ENCODE measurements at places on chromosomes 5 and 9.

DNA sequence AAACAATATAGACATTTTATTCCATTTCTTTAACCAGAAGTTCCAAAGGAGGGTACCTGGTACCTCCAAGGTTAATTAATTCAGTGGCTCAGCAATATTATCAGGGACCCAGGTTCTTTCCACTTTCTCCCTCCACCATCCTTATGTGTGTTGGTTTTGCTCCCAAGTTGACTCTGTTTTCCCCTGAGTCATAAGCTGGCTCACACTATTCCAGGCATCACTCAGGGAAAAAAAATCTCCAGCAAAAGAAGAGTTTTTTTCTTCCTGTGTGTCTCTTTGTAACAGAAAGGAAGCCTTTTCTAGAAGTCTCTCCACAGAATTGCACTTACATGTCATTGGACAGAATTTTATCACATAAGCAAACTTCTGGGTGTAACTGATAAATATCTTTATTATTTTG is 31.2 kb upstream of the GALNT10 start:
- no peak for DNase-seq

- DNase-seq = no peak
Observed at GRCh38 chr9:1722404-1722803, 292.7 kb upstream of the SMARCA2 start.

GRCh38 chr5:14286007-14286406 is 142.9 kb downstream of the TRIO start:
- no peak for DNase-seq

DNA sequence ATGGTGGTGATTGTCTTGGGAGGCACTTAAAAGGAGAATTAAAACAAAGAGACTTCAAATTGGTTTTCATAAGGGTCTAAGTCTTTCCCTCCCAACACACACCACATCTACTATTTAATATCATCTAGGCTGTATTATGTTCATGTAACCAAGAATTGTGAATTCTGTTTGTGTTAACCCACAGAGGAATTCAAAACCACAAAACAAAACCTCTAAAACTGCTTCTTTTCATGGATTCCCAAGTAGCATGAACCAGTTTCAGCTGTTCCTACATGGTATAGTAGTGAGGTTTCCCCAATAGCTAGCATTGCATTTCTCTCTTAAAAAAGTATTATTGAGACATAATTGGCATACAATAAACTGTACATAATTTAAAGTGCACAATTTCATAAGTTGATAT is 283.8 kb downstream of the CD180 start:
- DNase-seq = no peak

GRCh38 chr5:7714697-7715096 is 136.2 kb downstream of the CFAP90 start:
- no peak for DNase-seq

GRCh38 chr5:142808878-142809598 is 38.9 kb downstream of the ARHGAP26 start:
- no peak for DNase-seq

DNA sequence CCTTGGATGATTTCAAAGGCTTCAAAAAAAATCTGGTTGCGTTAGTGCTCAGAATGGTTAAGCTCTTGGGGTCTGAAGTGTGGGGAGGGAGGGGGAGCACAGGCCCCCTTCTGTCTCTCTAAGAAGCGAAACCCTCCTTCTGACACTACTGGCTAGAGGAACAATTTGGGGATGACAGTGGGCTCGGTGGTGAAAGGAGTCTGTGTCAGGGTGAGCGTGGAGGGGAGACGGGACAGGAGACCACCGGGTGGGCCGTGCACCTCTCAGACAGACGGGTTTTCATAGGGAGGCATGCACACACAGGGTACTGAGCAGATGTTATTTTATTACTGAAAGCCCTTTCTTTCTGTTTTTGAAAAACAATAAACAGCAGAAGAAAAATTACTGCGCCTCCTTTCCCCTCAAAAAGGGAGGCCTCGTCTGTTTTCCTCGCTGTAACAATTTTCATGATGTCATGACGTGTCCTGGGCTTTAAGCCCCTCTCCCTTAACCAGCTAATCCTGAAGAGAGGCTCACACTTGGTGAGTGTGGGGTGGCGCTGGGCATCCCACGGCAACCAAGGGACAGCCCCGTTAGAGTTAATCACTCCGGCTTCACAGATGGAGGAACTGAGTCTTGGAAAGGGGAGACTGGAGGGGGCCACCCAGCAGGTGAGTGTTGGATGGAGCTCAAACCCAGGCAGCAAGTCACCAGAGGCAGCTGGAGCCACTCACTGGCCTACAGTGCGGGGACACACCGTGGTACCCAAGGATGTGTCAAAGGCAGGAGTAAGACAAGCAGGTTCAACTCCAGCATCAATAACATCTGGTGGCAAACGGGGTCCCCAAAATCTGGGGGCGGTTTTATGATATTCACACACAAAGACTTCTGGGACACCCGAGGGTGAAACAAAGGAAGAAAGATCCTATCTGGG is 53.4 kb downstream of the PTCH1 start:
- no peak for DNase-seq

DNA sequence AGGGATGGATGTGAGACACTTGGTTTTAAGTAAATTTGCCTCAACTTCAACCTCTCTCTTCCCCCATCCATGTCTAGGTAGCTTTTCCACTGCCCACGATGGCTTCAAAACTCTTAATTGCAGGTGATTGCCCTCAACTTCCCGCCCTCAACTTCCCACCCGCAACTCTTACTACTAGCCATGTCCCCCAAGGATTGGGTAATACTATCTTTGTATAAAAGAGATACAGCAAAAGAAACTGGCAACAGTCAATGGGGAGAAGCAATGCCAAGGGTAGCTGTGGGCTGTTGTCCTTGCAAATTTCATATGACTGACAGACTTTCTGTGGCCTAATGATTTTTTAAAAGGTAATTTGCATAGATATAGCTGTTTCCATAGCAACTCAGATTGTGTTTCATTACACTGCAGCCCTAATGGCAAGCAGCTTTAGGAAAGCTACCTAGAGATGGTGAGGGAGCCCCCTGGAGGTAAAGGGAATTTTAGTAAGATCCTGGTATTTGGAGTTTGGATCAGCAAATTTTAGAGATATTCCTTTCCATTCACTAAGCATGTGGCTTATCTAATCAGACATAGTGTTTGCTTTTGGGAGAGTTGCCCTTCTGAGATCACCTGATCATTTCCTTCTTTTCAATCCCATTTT is 421.5 kb upstream of the DAP start:
- DNase-seq = no peak
